ENCODE measurements at places on chromosomes 1 and 21. TPM values are rescaled to one million over a fixed set of nuclear protein-coding genes. Genes with fewer than 3 reads are reported as not detected.

RHCE gene
- total RNA-seq = not detected

SPRR2F gene
- not detected for total RNA-seq

EPHX1 gene
- total RNA-seq = 8.4 TPM

GJA9 gene
- total RNA-seq = not detected

VAV3 gene
- 5.7 TPM for total RNA-seq

GOLT1A gene
- total RNA-seq = not detected

C1orf141 gene
- total RNA-seq = not detected

RGS8 gene
- 0.05 TPM for total RNA-seq

DNA sequence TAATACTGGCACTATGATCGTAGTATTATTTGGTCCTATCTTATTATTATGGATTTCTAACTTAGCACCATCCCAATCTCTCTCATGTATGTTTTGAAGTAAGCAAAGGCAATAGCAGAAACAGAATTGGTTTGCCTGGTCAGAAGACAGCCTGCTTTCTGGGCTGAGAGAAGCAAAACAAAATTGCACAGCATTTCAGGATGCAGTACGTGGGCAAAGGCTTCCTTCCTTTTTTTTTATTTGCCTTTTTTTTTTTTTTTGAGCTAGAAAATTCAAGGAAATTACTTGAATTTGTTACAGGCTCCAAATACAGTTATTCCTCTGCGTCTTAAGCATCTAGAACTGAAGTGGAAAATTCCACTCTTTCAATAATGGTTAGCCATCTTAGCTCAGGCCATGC, 8.8 kb downstream of the CDA start:
- DNase-seq = no peak

GRCh38 chr1:207612762-207613161, 32.2 kb upstream of the CR1L start:
- DNase-seq = no peak

- DNase-seq = no peak
These were observed 73.5 kb downstream of the KAZN start for GRCh38 chr1:14672005-14672404.

- no peak for DNase-seq
These were observed 11.0 kb downstream of the GSTM5 start for GRCh38 chr1:109722908-109723691.

DNA sequence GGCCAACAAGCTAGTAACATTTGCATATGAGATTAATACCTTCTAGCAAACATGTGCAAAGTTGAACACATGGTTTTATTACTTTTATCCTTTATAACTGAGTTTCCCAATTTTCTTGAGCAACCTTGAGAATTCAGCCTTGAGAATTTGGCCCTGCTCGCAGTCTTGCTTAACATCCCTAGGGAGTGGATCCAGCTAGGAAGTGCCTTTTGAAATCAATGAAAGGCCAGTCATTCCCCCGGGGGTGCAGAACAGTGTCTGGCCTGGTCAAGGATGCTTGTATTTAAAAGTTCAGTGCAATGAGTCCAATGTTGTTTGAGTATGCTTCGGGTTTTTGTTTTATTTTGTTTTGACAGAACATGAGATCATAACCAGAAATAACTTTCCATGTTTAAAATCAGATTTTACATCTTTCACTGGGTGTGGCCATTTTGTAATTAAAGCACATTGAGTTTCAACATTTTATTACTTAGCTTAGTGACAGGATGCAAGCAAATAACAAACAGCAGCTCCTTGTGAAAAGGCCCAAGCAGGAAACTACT, 16.7 kb downstream of the PALMD start:
- DNase-seq = no peak

DNA sequence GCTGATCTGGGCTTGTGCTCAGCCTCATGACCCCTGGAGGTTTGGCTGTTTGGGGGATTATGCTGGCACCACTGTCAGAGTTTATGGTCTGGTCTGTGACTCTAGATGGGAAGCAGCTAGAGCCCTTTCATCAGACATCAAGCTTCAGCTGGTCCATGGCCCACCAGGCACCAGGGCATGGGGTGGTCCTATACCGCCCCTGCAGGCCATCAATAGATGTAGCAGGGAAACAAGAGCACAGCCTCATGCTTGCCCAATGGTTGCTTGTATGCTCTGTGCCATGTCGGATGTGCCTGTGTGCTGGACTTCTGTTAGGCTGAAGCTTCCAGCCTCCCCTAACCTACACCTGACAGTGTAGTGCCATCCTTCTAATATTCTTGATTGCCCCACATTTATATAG, 71.1 kb upstream of the CD34 start:
- peak; percentile 31 for DNase-seq

DNA sequence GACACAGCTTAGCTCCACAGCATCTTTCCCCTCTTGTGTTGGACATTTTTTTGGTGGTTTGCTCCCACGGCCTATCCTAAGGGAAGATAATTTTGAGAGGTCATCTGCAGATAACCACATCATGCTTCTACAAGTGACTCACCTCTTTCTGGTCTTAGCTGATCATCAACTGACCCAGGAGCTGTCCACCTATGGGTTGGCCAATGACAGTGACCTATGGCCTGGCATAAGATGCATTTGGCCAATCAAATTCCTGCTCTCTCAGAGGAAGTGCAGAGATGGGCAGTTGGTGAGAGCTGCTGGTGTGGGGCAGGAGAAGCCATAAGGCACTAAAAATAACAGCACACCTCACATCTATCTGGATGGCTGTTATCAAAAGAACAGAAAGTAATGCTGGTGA, 100.0 kb upstream of the CLDN14 start:
- DNase-seq = no peak

GRCh38 chr1:245788269-245788668, 633.5 kb downstream of the KIF26B start:
- DNase-seq = peak; percentile 96

GRCh38 chr1:25731148-25731547, 68.8 kb upstream of the SELENON start:
- no peak for DNase-seq

DNA sequence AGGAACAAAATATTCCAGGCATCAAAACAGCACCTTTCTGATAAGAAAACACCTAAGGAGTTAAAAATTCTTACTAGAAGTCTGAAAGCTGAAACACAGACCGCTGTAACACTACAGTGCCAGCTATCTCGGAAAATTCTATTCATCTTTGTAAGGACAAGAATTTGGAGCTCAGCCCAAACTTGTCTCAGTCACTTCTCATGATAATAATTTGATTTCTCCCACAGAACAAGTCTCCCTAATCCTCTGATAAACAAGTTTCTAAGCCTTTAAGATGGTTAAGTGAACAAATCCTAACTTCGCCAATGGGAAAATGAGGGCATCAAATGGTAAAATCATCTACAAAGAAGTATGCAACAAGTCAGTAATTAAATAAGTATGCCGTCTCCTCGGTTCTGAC, 59.9 kb downstream of the SIPA1L2 start:
- no peak for DNase-seq

DNA sequence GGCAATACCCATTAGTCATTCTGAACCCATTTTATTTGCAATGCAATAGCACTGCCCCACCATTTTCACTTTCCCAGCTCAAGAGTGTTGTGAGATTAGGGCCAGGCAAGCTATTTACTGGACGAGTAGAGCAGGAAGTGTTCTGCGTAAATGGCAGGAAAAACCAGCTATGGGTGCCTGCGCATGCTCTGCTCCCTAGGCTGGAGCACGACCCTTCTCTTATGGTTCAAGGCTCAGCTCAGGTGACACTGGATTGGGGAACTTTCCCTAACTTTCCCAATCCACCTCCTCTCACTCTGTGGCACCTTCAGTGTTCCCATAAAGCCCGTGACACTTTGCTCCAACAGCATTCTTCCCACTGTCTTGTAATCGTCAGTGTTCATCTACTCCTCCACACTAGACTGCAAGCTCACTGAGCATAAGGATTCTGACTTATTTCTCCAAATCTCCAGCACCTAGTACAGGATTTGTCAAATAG, 3.6 kb upstream of the MAN1A2 start:
- no peak for DNase-seq

DNA sequence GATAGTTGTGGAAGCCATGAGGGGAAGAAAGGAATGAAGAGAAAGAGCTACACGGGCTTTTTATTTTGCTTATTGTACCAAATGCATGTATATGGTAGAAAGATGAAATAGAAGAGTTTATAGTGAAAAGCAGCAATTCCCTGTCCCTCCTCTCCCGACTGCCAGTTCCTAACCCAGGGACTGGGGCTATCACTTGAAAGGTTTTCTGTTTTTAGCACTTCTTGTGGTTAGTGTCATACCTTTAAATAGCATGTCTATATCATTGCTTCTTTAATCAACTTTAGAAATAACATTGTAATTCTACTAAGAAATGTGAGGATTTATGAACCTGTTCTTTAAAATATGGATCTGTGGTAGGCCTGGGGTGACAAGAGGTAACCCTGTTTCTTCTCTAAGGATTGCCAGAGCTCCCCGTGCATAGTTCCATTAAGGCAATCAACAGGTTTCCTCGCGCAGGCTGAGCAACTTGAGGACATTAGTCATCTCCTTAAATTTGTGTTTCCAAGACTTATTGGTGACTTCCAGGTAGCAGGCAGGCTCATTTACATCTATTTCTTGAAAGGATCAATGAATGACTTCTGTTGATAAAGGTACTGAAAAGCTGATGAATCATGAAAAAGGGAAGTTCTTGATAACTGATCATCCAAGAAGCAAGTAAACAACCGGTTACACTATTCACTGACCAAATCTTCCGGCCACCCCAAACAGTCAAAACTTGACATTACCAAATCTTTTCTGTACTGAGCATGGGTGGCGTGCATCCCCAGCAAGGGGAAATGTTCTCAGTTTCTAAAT, 37.8 kb upstream of the S1PR1 start:
- no peak for DNase-seq

- no peak for DNase-seq
These were observed 6.9 kb upstream of the TMEM269 start for GRCh38 chr1:42777852-42778251.

DNA sequence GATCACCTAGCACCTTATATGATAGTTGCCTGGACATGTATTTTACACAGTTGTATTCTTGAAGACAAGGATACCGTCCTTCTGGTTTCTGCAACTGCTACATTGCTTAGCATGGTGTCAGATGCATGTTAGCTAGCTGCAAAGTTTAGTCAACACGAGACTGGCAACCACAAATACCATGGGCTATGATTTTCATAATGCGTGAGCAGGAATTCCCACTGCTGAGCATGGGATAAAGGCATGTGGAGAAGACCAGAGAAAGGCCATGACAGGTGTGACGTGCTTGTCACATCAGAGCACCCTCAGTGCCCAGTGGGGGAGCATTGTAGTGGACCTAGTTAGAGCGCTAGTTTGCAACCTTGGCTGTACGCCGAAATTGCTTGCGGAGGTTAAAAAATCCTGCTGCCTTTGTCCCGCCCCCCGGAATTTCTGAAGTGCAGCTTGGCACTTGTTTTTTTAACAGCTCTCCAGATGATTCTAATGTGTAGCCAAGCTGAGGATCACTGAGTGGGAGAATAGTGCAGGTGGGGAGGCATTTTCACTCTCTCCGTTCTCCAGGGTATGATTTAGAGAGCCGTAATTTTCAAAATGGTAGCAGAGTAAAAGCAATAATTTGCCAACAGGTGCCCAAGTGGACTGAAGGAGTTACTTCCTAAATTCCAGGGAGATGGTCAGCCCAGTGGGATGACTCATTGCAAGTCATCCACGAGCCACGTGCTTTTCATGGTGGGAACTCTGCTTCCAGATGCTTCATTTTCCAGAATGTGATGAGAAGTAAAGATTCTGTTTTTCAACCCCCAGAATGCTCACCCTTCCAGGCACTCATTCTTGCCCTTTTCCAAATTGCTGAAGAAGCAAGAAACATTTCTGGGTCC, 81.0 kb downstream of the CNIH3 start:
- DNase-seq = peak; percentile 78

DNA sequence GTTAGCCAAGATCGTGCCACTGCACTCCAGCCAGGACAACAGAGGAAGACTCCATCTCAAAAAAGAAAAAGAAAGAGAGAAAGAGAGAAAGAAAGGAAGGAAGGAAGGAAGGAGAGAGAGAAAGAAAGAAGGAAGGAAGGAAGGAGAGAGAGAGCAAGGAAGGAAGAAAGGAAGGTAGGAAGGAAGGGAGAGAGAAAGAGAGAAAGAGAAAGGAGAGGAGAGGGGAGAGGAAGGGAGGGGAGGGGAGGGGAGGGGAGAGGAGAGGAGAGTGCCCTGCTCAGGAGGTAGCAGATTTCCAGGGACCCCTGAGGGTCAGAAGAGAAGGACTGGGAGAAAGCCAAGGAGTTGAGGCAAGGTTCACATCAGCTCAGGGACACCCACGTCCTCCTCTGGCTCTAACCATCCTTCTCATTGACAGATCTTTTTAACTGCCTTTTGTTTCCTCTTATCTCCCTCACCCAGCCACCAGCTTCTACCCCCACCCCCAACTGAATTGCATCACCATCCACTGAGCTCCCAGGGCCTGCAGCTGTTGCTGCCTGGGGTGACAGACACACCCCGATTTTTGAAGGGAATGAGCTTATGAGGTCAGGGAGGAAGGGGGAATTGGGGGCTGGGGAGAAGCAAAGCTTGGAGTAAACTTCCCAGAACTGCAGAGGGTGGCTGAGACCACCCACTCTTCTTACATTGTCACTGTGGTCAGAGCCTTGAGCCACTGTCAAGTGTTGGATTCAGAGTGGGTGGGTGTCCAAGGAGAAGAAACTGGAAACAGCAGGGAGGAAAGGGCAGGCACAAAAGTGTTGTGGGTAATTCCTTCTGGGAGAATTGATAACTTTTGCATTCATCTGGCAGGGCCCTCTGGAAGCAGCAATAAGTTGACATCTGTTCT, 91.6 kb downstream of the GLUL start:
- no peak for DNase-seq

DNA sequence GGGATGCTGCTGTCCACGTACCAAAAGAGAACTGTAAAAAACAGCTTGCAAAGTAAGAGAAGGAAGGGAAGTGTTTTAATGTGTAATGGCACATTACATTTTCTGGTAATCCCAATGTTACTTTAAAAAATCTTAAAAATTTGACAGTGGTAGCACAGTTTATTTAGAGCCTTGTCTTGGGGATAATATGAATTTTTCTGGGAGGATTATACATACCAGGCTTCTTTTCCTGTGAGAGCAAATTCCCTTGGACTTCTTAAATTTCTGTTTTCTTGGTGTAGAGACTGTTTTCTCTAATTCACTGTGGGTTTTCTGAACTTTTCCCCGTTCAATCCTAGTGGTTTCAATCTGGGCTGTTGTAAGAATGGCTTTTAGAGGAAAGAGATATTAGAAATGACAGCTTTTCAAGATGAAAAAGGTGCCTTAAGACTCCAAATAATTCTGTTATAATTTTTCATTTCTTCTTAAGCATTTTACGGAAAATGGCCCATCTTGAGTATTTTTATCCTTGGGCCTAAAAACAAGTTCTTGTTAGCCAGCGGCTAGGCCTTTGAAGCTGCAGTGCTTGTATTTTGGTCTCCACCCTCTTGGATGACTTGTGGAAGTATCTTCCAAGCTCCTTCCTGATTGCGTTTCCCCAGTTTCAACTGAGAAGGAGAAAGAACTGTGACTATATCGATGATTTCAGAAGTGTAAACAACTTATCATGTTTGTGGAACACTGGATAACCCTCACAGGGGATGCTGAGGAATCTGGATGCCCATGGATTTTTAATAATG, 70.0 kb downstream of the LEPR start:
- DNase-seq = no peak

Measured in HT1080 (cell line).